Activated CD4-positive, alpha-beta memory T cell treated with anti-CD3 and anti-CD28 coated beads for 36 hours (primary cell): ENCODE measurements at places on chromosomes 12 and 14. TPM values are rescaled to one million over a fixed set of nuclear protein-coding genes. Genes with fewer than 3 reads are reported as not detected.

DNA sequence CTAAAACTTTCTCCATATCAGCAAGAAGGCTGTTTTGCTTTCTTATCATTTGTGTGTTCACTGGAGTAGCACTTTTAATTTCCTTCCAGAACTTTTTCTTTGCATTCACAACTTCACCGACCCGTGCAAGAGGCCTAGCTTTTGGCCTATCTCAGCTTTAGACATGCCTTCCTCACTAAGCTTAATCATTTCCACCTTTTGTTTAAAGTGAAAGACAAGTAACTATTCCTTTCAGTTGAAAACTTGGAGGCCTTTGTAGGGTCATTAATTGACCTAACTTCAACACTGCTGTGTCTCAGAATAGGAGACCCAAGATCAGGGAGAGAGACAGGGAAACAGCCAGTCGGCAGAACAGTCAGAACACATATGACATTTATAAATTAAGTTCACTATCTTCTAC lies 39.3 kb downstream of the BBS10 start:
- no peak for DNase-seq

DNA sequence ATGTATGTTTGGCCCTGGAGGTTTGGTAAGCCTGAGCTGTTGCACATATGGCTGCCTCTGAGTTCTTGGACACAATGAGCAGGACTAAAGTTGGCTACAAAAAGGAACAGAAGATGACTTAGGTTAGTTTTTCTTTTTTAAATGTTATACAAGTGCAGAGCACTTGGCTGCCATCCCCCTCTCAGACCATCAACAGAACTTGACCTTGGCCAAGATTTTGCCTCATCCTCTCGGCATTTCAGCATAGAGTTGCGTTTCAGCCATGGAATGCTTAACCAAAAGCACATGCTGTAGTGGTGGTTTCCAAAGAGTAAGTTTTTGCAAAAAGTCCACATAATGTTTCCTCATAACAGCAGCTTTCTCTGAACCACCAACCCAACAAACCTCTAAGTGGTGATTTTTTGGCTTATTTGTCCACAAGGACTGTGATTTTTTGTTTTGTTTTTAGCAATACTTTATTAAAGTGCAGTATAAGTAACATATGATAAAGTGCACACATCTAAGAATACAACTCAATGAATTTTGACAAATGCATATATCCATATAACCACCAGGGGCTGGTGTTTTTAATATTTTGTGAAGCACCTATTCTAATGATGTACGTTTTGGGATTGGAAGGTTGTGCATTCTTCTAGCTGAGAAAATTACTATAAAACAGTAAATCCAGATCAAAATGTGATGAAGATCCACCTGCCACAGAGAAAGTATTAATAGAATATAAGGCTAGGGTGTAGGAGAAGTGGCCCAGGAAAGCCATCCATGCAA lies 12.1 kb upstream of the GALNT16 start:
- DNase-seq, result no peak

DNA sequence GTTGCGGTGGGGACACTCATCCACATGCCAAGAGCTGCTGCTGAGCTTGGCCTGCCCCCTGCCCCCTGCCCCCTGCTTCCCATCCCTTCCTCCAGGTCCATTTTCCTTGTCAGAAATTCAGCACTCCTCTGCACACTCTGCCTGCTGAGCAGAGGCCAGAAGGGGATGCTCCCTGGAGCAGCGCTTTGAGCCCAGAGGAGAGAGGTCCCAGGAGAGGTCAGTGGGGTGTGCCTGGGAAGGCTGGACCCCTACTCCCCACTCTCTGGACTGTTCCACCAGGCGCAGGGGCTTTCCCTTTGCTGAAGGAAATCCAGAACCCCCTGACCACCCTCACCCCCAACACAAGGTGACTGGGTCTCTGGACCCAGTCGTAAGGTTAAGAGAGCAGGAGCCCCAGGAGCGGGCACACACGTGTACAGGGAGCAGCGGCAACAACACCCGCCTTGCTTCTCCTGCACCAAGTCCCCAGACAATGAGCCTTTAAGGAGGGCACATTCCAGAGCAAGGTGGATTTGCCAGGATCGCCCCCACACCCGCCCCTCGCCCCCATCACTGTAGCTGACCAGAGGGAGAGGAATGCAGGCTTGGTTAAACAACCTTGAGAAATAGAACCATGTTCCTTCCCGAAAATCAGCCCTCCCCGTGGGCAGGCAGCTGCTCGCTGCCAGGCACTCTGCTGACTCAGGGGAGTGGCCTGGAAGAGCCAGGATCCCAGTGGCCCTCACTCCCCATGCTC lies 30.7 kb downstream of the ISCA2 start:
- DNase-seq, result no peak

- DNase-seq, result no peak
These were observed 76.0 kb upstream of the CCDC60 start for GRCh38 chr12:119258556-119258955.

DNA sequence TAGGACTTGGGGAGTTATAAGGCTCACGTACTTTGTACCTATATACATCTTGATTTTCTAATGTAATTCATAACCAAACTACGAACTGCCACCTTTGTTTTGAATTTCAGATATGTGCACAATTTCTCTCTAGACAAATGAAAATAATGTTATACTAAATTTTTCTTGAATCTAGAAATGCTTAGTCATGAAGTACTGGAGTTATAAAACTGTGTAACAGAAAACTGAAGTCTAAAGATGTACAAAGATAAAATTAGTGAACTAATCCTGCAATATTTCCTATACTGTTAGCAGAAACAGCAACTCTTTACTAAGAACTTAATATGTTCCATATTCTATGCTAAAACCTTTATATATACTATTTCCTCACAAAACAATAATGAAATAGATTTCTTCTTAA lies 15.5 kb downstream of the SEC23A start:
- no peak for DNase-seq

- no peak for DNase-seq
These were observed 74.4 kb downstream of the PAPLN start for GRCh38 chr14:73311708-73312030.

DNA sequence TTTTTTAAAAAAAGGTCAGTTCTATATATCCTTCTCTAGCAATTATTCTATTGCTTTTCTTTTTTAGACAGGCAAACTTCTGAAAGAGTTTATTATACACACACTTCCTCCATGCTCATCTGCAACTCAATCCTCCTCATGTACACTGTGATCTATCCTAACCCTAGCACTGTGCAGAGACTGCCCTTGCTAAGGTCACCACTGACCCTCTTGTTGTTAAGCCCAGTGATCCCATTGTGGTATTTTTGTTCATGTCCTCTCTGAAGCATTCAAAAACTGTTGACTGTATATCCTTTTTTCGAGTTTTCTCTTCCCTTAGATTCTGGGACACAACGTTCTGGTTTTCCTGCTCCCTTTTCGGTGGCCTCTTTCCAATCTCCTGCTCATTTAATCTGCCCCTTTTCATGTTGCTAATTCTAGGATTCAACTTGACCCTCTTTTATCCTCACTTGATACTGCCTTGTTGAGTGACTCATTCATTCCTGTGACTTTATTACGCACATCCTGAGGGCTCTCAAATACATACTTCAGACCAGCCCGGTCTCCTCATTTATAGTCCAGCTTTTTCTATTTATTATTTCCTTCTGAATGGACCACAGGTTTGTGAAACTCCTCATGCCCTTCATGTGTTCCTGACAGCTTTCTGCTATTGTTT lies 53.9 kb upstream of the PTPRB start:
- DNase-seq, result no peak

- no peak for DNase-seq
These were observed 74.4 kb upstream of the COCH start for GRCh38 chr14:30799933-30800332.

GRCh38 chr12:8145754-8146441 lies 10.9 kb upstream of the ZNF705A start:
- DNase-seq, result no peak

DNA sequence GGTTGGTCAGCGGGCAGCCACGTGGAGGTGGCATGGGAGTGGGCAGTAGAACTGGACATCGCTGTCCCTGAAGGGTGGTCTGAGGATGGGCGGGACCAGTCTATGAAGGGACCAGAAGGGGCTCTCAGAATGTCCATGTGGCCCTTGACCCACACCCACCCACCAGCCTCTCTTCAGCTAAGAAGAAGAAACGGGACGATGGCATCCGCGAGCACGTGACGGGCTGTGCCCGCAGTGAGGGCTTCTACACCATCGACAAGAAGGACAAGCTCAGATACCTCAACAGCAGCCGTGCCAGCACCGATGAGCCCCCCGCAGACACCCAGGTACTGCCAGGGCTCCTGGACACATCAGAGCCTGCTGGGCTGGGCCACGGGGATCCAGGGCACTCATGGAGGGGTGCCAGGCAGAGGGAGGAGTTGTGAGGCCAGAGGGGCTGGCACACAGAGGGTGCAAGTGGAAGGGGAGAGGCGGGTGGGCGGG lies 21.3 kb downstream of the SETD1B start:
- DNase-seq, result no peak

GRCh38 chr12:80195074-80195726 lies 95.9 kb downstream of the OTOGL start:
- DNase-seq, result no peak

DNA sequence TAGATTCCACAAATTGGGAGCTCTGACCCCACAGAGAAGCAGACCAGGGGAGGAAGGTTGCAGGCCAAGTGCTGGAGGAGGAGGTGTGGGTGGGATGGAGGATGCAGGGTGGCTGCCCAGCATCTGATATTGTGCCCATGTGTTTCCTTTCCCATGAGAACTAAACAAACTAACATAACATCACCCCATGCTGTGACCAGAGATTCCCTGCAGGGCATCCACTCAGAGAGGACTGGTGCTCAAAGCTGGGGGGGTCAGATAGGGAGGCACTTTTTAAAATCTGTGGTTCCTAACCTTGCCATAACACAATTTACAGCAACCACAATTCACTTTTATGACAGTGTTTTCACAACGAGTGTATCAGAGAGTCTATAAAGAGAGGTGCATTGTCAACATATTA lies 1277.6 kb downstream of the AACS start:
- no peak for DNase-seq

DNA sequence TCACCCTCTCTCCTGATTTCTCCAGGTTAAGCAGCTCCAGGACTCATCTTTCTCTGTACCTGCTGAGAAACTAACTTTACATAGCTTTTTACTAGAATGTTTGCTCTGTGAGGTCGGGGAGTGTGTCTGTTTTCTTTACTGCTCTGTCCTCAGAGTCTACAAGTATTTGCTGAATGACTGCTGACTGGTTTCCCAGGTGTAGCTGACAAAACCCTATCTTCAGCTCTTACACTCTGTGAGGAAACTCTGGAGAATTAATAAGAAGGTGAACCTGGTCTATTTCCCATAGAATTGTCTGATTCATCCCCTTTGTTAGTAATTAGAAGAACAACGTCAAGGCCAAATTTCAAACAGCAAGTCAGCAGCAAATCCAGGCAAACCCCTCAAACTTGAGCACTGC lies 226.8 kb downstream of the ZFP36L1 start:
- no peak for DNase-seq

DNA sequence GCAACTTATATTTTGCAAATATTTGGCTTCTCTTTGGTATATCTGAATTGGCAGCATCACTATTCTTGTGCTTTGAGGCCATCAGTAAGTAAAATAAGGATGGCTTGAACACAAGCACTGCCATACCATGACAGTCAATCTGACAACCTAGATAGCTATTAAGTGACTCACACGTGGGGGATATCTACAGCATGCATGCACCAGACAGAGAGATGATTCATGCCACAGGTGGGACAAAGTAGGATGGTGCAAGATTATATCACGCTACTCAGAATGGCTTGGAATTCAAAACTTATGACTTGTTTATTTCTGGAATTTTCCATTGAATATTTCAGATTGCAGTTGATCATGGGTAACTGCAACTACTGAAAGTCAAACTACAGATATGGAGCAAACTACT lies 675.6 kb upstream of the MDGA2 start:
- DNase-seq, result no peak

DNA sequence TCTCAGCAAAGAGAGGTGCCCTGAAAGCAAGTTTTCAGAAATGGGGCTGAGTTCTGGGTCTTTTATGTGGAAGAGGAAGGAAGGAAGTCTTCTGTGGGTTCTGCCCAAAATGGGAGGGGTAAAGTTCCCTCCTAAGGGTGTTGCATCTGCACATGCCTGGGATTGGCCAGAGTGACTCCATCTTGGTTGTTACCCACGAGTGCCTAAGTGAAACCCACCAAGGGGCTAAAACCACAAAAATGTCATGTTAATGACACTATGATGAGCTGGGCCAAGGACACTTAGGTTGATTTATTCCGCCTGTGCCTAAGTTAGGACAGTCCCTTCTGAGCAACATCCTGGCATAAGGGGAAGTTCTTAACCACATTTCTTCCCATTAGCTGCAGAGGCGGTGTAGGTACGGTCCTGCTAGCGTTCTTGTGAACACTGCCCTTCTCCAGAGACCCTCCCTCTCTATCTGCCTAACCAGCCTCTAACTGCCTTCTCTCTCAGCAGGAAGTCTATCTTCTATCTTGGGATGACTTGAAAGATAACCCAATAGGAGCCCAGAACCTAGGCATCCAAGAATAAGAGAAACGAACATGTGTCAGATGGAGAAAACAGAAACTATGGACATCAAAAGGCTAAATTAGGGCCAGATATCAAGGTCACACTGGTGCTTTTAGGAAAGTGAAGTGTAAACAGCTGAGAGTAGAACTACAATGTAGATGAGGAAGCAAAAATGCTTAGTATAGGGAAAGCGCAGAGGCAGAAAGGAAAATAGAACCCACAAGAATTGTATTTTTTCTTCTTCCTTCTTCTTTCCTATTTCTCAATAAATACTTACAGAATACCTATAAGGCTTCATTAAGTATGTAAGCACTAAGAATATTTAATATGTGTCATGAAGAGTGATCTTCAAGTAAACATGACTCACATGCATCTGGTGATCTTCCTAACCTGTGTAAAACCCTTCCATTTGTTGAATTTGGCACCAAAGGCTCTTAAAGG lies 104.2 kb upstream of the AMN1 start:
- peak; percentile 52 for DNase-seq

DNA sequence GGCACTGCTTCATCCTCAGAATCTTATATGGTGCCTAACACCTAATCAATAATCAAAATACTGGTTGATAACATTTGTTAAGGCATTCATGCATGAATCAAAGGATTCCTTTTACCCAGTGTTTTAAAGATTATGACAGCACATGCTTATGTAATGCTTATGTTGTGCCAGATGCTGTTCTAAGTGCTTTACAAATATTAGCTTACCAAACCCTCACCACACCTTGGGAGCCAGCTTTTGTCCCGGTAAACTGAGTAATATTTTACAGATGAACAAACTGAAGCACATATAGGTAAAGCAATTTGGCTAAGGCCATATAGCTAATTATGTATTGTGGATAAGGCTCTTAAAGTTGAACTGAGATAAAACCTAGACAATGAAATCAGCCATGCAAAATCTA lies 209.2 kb downstream of the ALX1 start:
- DNase-seq, result no peak

- DNase-seq, result no peak
These were observed 83.5 kb downstream of the PTPRR start for GRCh38 chr12:70837026-70837425.

DNA sequence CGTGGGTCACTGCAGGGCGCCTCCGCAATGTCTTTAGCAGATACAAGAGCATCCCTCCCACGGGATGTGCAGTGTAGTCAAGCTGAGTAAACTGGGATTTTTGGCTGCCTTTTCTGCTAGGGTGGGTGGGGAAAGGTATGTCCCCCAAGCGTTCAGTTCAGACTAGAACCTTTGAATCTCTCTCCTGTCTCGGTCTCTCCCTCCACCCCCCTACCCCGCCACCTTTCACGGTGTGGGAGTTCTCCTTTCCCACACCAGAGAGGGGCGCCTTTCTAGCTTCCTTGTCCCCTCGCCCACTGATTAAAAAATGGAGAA lies 525 bp upstream of the FAR2 start:
- DNase-seq, result no peak

GLIPR1L2 gene
- 0.17 TPM for total RNA-seq

MEG3 gene
- total RNA-seq, result not detected

FAM186B gene
- total RNA-seq, result not detected

SDR9C7 gene
- not detected for total RNA-seq

CFL2 gene
- total RNA-seq, result 8.8 TPM

FAM90A1 gene
- 0.43 TPM for total RNA-seq

SLC16A7 gene
- 35.8 TPM for total RNA-seq
